ENCODE measurements at places on chromosomes 1 and 21.

GRCh38 chr1:43214501-43215444 is 42.6 kb downstream of the CFAP57 start:
- DNase-seq = no peak

GRCh38 chr1:92442351-92442750 is 44.4 kb downstream of the GFI1 start:
- no peak for DNase-seq

- DNase-seq = no peak
These were observed 56.5 kb upstream of the BCAR3 start for GRCh38 chr1:93738075-93738622.

DNA sequence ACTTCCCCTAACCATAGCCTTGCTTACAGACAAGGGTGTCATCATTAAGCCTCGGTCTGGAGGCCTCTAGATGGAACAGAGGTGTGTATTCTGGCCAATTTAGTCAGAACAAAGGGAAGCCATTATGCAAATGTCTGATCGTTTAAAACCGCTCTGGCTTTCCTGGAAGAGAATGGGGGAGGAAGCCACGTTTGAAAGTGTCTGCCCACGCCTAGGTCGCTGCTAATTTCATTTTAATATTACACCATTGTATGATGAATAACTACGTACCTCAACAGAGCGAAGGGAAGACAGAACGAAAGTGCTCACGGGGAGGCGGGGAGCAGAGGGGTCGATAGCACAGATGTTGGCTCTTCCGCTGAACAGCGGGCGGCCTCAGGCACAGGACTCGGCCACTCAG is 41.1 kb upstream of the CSF3R start:
- no peak for DNase-seq

DNA sequence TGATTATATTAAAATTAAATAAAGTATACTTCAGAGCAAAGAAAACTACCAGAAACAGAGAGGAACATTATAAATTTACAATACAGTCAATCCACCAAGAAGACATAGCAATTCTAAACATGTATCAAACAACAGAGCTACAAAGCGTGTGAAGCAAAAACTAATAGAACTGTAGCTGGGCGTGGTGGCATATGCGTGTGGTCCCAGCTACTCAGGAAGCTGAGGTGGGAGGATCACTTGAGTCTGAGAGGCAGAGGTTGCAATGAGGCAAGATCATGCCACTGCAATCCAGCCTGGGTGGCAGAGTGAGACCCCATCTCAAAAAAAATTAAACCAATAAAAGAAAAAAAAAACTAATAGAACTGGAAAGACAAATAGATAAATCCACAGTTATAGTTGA is 12.3 kb downstream of the CCDC185 start:
- DNase-seq = no peak
